Left cardiac atrium (tissue), 4 donors: ENCODE measurements at places on chromosomes 6 and 20. TPM values are rescaled to one million over a fixed set of nuclear protein-coding genes. Genes with fewer than 3 reads are reported as not detected.

CCM2L gene
- total RNA-seq = 7.2 TPM

DEFB124 gene
- total RNA-seq = 0.44 TPM

CTAGE9 gene
- total RNA-seq = not detected

OPRL1 gene
- total RNA-seq = 0.71 TPM

ATP5F1E gene
- total RNA-seq = 125 TPM

SUMO4 gene
- 0.63 TPM for total RNA-seq

HLA-G gene
- 0.42 TPM for total RNA-seq

DEFB132 gene
- total RNA-seq = not detected

GPR63 gene
- total RNA-seq = 0.24 TPM

SENP6 gene
- 48.7 TPM for total RNA-seq

DEF6 gene
- 2.5 TPM for total RNA-seq

SLC22A1 gene
- total RNA-seq = 1.1 TPM

KIAA0408 gene
- 1.5 TPM for total RNA-seq

POM121L2 gene
- not detected for total RNA-seq

DYNLT2 gene
- total RNA-seq = 0.59 TPM

NINL gene
- total RNA-seq = 3.8 TPM

LPIN3 gene
- total RNA-seq = 12.1 TPM

BPIFB2 gene
- not detected for total RNA-seq

GPX5 gene
- not detected for total RNA-seq
